ENCODE measurements at places on chromosomes 1 and 21.
A peak's percentile ranks its signal among the peaks of the same experiment; 100 is the strongest.

DNA sequence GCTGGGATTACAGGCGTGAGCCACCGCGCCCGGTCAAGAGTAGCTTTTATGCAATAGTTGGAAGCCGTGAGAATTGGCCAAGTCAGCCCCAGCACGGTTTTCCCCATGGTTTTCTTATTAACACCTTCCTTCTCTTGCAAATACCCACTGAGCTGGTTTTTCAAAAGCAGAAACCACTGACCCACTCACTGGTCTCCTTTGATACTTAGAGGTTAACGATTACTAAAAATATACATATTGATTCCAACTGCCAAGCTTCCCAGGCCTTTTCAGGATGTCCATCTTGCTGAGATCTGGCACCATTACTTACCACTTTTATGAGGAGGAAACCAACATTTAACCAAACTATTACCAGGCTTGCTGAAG is 25.9 kb upstream of the TARDBP start:
- no peak for DNase-seq

GRCh38 chr21:32991361-32991760 is 34.4 kb upstream of the OLIG2 start:
- DNase-seq: no peak

DNA sequence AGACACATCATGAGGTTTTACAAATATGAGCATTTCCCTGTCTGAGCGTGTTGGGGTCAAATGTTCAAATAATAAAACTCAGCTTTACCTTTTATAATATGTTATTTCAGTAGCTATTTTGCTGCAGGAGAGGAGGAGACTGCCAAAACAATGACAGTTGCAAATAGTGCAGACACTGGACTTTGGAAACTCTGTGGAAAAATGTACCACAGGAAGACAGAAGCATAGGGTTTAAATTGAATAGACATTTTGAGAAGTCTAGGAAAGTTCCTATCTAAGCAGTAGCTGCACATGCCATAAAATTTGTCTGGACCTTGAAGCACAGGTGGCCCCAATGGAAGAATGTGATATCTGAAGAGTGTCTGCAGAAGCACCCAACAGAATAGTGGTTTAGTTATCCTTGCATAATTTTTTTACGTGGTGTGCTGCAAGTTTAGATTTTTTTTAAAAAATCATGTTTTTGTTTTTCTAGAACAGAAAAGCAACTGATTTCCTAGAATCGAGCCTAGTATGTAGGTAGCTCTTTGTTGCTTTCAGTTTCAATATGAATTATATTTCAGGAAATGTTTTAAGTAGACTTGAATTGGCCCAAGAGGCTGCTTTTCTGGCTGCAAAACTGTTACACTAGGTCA is 14.0 kb upstream of the GBP5 start:
- DNase-seq: no peak

DNA sequence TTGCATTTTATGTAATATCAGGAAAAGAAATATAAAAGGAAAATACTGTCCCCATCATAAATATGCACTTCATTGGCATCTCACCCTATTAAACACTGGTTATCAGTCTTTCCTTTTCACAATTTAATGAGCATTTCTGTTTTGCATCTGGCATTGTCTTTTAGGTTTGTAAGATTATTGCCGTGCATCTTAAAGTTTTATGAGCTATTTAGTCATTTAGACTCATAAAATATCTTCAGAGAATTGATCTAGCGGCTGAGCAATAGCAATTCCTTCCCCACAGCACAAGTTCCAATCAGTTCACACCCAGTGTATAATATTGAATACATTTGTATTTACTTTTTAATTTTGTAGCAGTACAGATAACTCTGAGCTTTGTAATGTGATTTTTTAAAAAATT is 112.3 kb upstream of the C1orf105 start:
- no peak for DNase-seq

DNA sequence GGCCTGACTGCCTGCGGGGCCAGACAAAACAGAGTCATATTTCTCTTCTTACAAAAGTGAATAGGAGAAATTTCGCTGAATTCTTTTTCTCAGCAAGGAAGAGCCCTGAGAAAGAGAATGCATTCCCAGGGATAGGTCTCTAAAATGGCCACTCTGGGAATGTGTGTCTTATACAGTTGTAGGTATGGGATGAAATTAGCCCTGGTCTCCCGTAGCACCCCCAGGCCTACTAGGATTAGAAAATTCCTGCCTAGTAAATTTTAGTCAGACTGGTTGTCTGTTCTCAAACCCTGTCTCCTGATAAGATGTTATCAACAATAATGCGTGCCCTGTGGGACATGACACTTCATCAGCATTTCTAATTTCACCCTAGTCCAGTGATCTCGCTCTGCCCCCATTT is 920.1 kb downstream of the LTN1 start:
- DNase-seq: no peak

DNA sequence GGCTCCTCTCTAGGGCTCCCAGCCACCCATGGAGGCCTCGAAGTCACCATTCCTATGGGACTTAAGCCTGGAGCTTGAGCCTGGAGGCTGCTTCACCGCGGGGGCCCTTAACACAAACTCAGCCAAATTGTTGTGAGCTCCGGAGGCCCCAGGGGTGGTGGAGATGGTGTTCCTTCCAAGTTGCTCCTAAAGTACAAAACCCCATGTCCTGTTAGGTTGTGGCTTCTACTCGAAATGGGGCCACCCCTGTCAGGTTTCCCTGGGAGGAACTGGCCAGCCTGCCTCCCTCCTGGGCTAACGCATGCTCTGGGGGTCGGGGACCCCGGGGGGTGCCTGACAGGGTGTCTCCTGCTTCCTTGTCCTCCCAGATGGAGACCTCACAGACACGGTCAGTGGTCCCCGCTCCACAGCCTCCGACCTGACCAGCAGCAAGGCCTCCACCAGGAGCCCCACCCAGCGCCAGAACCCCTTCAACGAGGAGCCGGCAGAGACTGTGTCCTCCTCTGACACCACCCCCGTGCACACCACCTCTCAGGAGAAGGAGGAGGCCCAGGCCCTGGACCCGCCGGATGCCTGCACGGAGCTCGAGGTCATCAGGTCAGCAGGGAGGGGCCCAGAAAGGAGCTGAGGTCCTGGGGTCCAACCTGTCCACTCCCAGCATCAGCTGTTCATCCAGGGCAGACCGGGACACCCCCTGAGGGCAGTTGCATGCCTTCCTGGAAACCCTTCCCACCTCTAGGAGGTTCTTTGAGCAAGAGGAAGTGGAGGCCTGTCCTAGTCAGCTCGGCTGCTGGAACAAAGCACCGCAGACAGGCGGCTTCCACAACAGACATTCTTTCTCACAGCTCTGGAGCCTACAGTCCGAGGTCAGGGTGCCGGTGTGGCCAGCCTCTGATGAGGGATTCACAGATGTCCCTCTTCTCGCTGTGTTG is 10.8 kb upstream of the SLC25A34 start:
- DNase-seq: no peak

DNA sequence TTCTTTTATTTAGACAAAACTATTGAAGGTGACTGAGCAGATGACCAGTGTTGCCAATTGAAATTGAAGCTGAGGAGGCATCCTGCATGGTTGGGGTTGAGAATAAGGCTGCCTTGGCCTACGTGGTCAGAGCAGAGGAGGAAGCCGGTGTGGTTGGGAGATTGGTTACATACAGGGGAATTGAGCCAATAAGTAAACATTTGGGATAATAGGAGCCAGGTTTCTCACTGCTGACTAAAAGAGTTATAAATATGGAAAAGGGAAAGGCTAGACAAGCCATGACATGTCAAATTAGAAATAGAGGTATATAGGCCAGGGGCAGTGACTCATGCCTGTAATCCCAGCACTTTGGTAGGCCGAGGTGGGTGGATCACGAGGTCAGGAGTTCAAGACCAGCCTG is 15.8 kb downstream of the SNX7 start:
- DNase-seq: no peak

DNA sequence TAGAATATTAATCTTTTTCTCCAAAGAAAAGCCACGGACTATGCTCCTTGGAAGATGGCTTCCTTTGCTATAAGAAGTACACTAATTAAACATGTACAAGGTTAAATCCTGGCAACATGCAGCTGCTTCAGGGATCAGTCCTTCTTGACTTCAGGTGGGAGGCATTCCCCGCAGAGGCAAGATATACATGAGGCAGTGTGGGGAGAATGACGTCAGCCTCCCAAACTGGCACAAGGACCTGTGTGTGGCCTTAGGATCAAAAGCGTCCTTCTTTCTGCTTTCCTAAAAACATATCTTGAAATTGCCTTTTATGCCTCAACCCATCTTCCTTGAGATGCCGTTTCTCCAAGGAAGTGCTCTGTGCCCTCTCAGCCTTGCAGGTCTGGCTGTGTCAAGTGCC is 90.3 kb downstream of the WLS start:
- DNase-seq: no peak

- no peak for DNase-seq
These were observed 2.0 kb downstream of the CCDC24 start for GRCh38 chr1:43993206-43993914.

GRCh38 chr1:5271264-5271663 is 616.9 kb downstream of the AJAP1 start:
- DNase-seq: no peak

DNA sequence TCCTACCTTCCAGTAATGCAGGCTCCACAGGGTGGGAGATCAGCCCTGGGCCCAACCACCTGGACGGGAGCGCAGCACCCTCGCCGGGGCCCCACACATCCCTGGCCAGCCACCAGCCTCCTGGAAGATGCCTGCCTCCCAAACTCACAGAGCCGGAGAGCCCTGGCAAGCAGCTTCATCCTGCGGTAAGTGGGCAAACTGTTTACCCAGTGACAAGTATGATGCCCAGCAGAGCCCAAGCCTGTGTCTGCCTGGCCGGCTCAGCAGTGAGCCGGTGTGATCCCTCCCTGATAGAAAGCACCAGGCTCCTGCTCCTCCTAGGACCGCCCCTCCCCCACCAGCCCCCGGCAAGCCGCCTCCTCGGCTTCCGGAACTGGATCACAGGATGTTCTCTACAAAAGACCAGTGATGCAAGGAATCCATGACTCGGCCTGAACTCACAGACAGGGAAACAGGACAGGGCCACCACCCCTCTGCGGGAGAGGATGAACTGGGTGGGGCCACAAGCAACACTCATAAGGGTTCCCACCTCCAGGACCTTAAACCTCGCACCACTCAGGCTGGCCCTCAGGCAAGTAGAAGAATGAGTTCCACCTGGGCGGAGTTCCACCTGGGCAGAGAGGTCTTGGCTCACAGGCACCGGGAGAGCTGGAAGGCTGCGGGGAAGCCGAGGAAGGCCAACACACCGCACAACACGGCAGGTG is 7.9 kb downstream of the ACOT7 start:
- DNase-seq: peak; percentile 82

DNA sequence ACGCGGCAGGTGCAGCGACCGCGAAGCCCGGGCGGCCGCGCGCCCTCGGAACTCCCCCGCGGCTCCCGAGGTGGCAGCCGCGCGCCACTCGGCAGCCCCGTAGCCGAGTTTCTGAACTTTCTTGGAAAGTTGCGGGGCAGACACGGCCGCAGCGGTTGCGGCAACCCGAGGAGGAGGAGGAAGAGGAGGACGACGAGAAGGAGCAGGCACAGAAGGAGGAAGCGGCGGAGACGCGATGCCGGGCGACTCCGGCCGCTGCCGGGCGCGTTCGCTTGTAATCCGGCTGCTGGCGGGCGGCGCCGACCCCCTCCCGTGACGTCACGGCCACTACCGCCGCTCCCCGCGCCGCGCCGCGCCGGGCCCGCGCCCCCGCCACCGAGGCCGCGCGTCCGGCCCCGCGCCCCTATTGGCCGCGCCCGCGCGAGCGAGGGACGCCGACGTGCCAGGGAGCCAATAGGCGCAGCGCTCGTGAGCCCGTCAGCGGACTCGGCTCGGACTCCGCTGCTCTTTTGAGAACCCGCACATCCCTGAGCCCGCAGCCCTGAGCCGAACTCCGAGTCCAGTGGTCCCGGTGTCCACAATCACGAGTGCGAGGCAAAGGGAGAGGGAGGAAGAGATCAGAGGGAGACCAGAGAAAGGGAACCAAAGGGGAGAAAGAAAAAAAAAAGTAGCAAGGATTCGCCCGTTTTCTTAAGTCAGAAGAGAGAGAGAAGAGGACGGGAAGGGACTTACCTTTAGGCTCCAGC is 736 bp upstream of the BARHL2 start:
- no peak for DNase-seq

GRCh38 chr1:3369446-3370076 is 84.9 kb upstream of the ARHGEF16 start:
- peak; percentile 30 for DNase-seq

DNA sequence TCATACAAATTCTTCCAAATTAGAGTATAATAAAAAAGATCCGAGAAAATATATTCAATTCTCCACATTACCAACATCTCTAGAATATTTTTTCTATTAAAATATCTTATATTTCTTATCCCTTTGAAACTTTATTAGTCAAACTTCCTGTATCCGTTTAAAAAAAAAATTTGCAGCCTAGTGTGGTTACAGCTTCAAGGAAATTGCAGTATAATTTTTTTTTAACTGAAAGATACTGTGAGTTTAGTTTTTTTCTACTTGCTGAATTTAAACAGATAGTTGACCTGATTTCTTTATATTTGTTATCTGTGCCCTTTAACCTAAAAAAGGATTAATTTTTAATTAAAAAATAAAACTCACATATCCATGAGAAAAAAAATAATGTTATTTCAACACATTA is 1.5 kb downstream of the RGS18 start:
- no peak for DNase-seq

- DNase-seq: no peak
These were observed 18.2 kb downstream of the RCAN1 start for GRCh38 chr21:34596561-34597271.
